GM23248 (cell line): ENCODE measurements at places on chromosomes 6 and 20.

- peak; percentile 42 for DNase-seq
Observed at GRCh38 chr6:93418408-93419303, 703 bp downstream of the EPHA7 start.

GRCh38 chr6:21277601-21278374 is 315.8 kb upstream of the SOX4 start:
- no peak for DNase-seq

DNA sequence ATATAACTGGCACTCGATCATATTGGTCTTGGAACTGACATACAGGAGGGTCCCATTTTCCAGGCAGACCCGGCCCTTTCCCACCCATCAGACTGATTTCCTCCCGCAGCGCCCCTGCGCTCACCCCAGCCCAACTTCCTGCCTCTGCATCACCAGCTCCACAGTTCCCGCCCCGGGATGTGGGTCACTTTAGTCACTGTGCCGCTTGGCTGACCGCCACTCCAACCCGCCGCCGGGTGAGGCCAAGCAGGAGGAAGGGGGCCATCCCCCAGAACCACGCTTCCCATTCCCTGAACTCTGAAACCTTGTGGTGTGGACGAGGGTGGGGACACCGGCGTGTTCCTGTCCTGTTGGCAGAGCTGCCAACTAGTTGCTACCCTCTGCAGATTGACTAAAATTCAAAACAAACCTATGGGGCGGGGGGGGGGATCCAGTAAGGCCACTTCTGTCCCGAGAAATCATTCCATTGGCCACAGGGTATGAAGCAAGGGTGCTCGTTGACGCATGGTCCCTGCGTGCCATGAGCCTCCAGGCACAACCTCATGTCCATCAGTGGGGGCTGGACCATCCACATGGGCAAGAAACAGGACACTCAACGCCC is 12.3 kb downstream of the TGM2 start:
- peak; percentile 56 for DNase-seq

- no peak for DNase-seq
Observed at GRCh38 chr20:21357844-21358243, 39.5 kb downstream of the NKX2-4 start.

GRCh38 chr6:56687551-56687950 is 44.9 kb upstream of the DST start:
- no peak for DNase-seq

GRCh38 chr6:138204792-138205384 is 13.4 kb downstream of the PBOV1 start:
- no peak for DNase-seq

GRCh38 chr20:17304774-17305173 is 77.9 kb downstream of the PCSK2 start:
- DNase-seq, result no peak

DNA sequence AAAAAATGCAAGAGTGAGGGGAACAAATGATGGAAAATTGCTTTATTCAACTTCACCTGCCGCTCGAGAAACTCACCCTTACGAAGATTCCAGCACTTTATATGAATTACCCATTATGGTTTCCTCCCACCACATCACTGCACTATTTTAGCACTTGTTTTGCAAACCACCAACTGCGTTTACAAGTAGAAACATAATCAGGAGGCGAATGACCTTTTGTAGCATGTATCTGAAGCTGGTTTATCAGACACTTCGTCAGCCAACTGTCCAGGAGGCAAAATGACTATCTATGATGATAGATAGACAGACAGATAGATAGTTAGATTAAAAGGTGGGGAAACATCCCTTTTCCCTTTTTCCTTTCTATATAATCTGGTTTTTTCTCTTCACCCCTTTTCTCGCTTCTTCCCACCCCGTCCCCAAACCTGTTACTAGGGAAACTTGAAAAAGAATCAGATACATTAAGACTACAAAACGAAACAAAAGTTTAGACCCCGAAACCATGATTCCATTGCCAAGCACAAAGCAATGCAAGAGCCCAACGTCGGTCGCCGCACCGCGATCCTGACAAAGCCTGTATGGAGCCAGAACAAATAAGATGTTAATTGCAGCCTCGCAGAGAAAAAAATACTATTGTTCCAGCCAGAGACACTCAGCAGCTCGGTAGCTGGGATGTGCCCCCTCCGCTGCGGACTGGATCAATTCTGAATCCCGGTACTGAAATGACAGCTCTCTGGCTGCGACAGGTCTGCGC is 933 bp upstream of the ADGRB3 start:
- no peak for DNase-seq
